ENCODE measurements at places on chromosomes 3 and 15.

GRCh38 chr15:89199746-89200145 lies 21.6 kb downstream of the RLBP1 start:
- no peak for DNase-seq

DNA sequence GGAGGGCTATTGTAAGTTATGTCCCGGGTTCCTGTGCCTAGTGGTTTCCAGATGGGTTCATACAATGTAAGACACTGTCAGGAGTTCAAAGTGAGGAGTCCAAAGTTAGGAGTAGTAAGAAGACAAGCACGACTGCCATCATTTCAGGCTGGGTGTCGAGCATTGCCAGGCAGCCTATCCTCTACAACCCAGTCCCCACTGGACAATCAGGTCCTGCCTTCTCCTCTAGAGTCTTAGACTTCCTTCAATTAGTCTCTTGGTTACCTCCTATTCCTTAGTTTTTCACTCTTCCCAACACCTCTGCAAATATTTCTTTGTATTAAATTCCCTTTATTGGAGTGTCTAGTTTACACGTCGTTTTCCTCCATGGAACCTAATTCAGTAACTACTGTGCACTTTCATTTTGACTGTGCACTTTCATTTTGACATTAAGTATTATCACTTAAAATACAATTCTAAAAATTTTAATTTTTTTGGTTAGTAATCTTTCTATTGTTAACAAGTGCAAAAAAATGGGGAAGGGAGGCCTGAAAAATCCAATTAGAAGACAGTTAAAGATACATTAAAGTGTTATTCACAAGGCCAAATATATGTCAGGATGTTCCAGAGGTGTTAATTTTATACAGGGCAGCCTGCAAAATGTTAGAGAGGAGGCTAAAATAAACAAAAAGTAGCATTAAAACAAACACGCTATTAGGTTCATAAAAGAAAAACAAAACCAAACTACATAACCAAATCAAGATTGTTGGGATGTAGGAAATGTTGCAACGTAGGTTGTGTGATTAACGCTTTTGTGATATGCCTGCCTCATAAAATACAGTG lies 155.3 kb downstream of the TBL1XR1 start:
- DNase-seq, result no peak

- no peak for DNase-seq
Observed at GRCh38 chr15:90013503-90013937, 12.4 kb downstream of the ZNF710 start.

DNA sequence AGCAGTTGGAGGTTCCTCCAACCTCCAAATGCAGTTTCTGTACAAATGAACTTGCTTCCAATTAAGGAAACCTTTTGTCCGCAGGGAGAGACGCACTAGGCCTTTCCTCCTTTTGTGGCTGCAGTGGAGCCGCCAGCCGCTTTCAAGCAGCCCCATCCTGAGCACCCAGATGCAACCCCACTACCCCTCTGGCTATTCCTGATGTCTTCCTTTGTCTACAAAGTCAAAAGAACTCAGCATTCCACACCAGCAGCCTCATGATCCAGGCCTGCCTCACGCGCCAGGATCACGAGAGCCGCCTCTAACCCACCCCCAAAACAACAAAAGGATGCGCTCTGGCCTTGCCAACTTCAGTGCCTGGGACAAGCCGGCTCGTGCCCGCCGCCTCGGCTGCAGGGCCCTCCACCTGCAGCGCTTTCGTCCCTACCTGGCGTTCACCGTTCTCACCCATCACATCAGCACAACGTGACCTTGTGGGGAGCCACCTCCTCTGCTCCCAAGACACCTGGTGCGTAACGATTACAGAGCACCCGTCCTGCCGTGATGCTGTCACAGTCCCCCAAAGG lies 48.2 kb upstream of the MUC4 start:
- no peak for DNase-seq

GRCh38 chr3:54783611-54784010 lies 144.2 kb downstream of the LRTM1 start:
- no peak for DNase-seq

DNA sequence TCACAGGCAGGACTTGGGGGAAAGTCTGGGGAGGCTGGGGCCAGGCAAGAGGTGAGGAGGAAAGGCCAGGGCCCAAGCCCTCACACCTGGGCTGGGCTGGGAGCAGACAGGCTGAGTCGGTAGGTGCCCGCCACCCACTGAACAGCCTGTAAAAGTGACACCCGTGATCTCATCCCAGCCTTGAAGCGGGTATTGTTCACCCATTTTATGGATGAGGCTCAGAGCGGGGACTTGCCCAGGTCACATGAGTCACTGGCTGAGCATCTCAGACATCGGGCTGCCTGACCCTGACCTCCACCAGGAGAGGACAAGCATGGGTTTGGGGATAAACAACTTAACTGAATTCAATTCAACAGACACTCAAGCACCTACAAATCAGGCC lies 52.0 kb upstream of the CTSH start:
- no peak for DNase-seq

DNA sequence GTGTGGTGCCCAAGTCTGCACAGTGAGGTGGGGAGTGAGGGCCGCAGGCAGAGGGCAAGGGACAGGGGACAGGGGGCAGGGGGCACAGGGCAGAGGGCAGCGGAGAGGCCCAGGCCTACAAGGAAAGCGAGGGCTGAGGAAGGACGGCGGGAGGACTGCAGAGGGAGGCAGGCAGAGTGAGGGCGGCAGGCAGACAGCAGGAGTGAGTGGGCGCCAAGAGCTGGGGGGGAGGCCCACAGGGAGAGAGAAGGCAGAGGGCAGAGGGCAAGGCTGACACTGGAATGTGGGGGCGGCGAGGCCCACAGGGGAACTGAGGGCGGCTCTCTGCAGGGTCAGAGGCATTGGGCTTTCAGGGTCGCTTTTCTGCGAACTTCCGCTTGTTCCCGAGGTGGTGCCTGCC lies 267.8 kb upstream of the NDN start:
- no peak for DNase-seq

GRCh38 chr3:12187448-12188327 lies 29.0 kb upstream of the TIMP4 start:
- DNase-seq, result no peak

DNA sequence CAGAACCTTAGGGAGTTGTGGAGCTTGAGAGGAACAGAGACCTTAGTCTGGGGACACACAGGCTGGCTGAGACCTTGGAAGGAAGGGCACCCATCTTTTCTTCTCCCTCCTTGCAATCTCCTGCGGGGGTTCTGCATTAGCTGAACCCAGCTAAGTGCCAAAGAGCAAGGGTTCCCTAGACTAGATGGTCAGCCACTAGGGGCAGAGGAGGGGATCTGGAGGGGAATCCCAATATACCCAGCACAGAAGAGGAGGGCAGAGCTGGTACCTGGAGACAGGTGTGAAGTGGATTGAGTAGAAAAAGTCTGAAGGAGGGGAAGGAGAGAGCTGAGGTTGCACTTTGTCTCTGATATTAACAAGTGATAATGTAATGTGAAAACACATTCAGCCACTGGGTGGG lies 212.8 kb downstream of the ADAMTS9 start:
- DNase-seq, result no peak

DNA sequence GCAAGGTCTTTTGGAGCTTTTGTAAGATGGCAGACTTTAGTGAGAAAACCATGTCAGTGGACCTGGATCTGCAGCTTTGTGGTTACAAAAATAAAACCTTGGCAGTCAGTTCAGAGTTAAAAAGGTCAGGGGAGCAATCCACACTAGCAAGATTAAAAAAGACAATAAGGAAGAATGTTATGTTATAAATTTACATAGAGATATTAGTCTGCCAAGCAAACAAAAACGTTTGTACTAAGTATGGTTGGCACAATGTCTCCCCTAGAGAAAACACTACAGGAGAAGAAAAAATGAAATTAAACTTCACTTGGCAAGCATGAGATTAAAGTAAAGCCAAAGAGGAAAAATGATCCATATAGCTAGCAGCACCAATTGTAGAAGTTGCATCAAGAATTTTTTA lies 205.0 kb downstream of the LSAMP start:
- DNase-seq, result no peak

Measured in stimulated activated CD8-positive, alpha-beta memory T cell treated with anti-CD3 and anti-CD28 coated beads, Interleukin-7, amount 100 ng/mL, for 1 hour (primary cell).